ENCODE measurements at places on chromosomes 11 and 22. TPM values are rescaled to one million over a fixed set of nuclear protein-coding genes. Genes with fewer than 3 reads are reported as not detected.

GRCh38 chr11:69655479-69656428 lies 14.8 kb downstream of the CCND1 start:
- no peaks in the 10 kb centered on the region for H3K27me3 ChIP-seq
- H3K27ac ChIP-seq = no peak overlapping the region
- H3K4me1 ChIP-seq = no peaks in the 10 kb centered on the region
- H3K36me3 ChIP-seq = no peaks in the 10 kb centered on the region
- H3K4me3 ChIP-seq = no peak overlapping the region

MS4A12 gene
- not detected for total RNA-seq

DNA sequence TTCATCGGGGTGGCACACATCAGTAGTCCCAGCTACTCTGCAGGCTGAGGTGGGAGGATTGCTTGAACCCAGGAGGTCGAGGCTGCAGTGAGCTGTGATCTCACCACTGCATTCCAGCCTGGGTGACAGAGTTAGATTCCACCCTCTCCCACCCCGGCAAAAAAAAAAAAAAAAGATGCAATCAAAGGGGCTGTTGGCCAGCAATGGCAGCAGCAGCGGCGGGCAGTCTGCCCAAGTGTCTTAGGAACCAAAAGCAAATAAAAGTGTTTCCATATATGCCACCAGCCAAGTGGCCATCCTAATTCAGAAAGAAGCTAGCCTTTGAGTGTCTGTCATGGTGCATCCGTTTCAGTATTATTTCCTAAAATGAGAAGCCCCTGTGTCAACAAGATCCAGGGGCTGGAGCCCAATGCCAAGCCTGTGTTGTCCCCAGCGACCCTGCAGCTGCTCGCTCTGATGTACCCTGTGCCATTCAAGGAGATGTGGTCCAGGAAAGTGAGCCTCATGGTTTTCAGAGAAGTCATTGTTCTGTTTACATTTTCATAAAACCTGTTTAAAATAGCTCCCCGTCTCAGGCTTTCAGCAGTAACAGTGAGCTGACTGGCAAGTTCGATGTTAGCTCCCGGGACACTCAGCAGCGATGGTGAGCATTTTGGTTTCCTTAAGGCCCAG lies 12.5 kb downstream of the CDPF1 start:
- no peaks in the 10 kb centered on the region for H3K27me3 ChIP-seq
- H3K27ac ChIP-seq = no peak overlapping the region
- no peak overlapping the region for H3K4me3 ChIP-seq

DNA sequence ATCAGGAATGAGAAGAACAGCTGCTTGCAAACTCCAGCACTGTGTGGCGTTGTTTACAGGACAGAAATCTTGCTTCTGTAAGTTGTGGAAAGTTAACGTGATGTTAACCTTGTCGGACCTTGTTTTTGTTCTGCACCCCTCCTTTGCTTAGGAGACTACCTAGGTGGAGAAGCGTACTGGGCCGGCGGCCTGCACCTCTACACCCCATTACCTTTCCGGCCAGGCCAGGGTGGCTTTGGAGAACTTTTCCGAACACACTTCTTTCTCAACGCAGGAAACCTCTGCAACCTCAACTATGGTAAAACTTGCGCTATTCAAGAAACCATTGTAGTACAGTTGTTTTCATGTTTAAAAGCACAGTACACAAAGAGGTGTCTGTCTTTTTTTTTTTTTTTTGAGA lies 33.7 kb downstream of the SAMM50 start:
- no peak overlapping the region for H3K27ac ChIP-seq
- no peak overlapping the region for H3K4me3 ChIP-seq
- peaks cover 8% of the 10 kb centered on the region for H3K36me3 ChIP-seq
- DNase-seq = no peak
- no peaks in the 10 kb centered on the region for H3K27me3 ChIP-seq

NAALADL1 gene
- 31.6 TPM for total RNA-seq

- no peaks in the 10 kb centered on the region for H3K36me3 ChIP-seq
- H3K4me1 ChIP-seq = no peaks in the 10 kb centered on the region
- no peak for DNase-seq
- no peak overlapping the region for H3K27ac ChIP-seq
- no peak overlapping the region for H3K4me3 ChIP-seq
Measured at GRCh38 chr22:26417406-26417805, 11.7 kb upstream of the ASPHD2 start.

- H3K4me3 ChIP-seq = peak overlapping the region; percentile 80
- H3K27ac ChIP-seq = peak overlapping the region; percentile 80
- peak; percentile 48 for DNase-seq
- no peaks in the 10 kb centered on the region for H3K36me3 ChIP-seq
- peaks cover 70% of the 10 kb centered on the region for H3K4me1 ChIP-seq
- no peaks in the 10 kb centered on the region for H3K27me3 ChIP-seq
Measured at GRCh38 chr22:30324014-30324730, 2.6 kb downstream of the TBC1D10A start.

SMC1B gene
- 3.2 TPM for total RNA-seq

SLC35E4 gene
- 6.6 TPM for total RNA-seq

- peaks cover 24% of the 10 kb centered on the region for H3K36me3 ChIP-seq
- DNase-seq = no peak
- H3K27ac ChIP-seq = peak overlapping the region; percentile 98
- peak overlapping the region; percentile 98 for H3K4me3 ChIP-seq
- no peaks in the 10 kb centered on the region for H3K27me3 ChIP-seq
Measured at GRCh38 chr11:65084598-65085375, 765 bp downstream of the ZFPL1 start.

OR51B5 gene
- total RNA-seq = not detected

GRCh38 chr11:62921201-62921572 lies at the start of gene CHRM1:
Gene CHRM1 (minus strand): TSS chr11:62921363. CDS start chr11:62911100, 10,263 bp downstream.
- DNase-seq = no peak
- H3K27ac ChIP-seq = no peak within 1 kb of the TSS
- H3K4me3 ChIP-seq = no peak within 1 kb of the TSS
- peaks cover 58% of the 10 kb centered on the region for H3K27me3 ChIP-seq
- peaks cover 34% of the 10 kb centered on the region for H3K4me1 ChIP-seq

MMP10 gene
- 1.2 TPM for total RNA-seq

TSSK2 gene
- not detected for total RNA-seq

SREBF2 gene
- total RNA-seq = 127 TPM

- H3K27me3 ChIP-seq = no peaks in the 10 kb centered on the region
- H3K27ac ChIP-seq = no peak overlapping the region
- H3K4me1 ChIP-seq = no peaks in the 10 kb centered on the region
- H3K4me3 ChIP-seq = no peak overlapping the region
Measured at GRCh38 chr11:133403900-133404299, 128.4 kb downstream of the OPCML start.

TMEM25 gene
- 18.1 TPM for total RNA-seq

GRCh38 chr11:11039208-11039965 lies 181.5 kb upstream of the ZBED5 start:
- H3K36me3 ChIP-seq = no peaks in the 10 kb centered on the region
- no peak for DNase-seq
- H3K27ac ChIP-seq = no peak overlapping the region
- no peaks in the 10 kb centered on the region for H3K27me3 ChIP-seq
- H3K4me1 ChIP-seq = no peaks in the 10 kb centered on the region
- no peak overlapping the region for H3K4me3 ChIP-seq

CAT gene
- 36.0 TPM for total RNA-seq

KIAA1671 gene
- total RNA-seq = 6.6 TPM

ABTB2 gene
- 5.6 TPM for total RNA-seq

DNA sequence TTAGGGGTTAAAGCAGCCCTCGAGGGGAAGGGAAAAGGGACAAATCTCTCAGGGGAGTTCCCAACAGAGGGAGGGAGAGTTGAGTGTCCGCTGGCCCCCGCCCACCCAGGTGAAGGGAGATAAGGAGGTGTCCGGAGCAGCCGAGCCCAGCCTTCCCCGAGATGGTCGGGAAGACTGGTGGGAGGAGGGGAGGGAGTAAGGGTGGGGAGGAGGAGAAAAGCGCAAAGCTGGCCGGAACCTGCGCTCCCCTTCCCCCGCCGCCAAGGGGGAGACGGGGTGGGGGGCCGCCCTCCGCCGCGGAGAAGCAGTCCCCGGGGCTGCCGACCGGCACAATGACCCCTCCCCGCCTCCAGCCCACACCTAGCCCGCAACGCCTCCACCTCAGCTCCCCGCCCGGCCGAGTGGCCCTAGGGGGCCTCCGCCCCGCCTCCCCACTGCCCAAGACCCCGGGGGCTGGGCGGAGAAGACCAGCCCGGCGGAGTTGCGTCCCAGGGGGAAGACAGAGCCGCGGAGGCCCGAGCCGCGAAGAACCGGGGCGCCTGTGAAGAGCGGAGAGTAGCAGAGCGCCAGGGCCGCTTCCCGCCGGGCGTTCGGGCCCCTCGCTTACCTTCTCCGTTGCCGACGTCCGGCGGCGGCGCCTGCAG lies 479 bp downstream of the RSF1 start:
- peak overlapping the region; percentile 90 for H3K27ac ChIP-seq
- H3K4me1 ChIP-seq = peaks cover 47% of the 10 kb centered on the region
- DNase-seq = peak; percentile 47
- peak overlapping the region; percentile 96 for H3K4me3 ChIP-seq
- no peaks in the 10 kb centered on the region for H3K27me3 ChIP-seq

DNA sequence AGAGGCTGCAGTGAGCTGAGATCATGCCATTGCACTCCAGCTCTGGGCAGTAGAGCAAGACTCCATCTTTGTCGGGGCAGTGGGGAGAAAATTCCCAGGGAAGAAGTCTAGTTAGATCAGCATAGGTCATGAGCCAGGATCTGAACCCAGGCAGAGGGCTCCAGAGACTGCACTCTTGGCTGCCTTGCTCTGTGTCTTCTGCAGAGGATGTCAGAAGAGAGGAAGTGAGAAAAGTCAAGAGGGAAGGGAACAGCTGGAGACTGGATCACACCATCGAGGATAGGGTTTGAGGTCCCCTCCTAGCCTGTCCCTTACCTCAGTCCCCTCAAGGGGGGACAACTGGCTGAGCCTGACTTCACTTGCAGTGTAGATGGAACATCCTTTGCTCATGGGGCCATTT lies 5.8 kb downstream of the MYOD1 start:
- no peak for DNase-seq
- no peak overlapping the region for H3K4me3 ChIP-seq
- H3K36me3 ChIP-seq = no peaks in the 10 kb centered on the region
- peaks cover 66% of the 10 kb centered on the region for H3K27me3 ChIP-seq
- H3K27ac ChIP-seq = no peak overlapping the region
- no peaks in the 10 kb centered on the region for H3K4me1 ChIP-seq

DNA sequence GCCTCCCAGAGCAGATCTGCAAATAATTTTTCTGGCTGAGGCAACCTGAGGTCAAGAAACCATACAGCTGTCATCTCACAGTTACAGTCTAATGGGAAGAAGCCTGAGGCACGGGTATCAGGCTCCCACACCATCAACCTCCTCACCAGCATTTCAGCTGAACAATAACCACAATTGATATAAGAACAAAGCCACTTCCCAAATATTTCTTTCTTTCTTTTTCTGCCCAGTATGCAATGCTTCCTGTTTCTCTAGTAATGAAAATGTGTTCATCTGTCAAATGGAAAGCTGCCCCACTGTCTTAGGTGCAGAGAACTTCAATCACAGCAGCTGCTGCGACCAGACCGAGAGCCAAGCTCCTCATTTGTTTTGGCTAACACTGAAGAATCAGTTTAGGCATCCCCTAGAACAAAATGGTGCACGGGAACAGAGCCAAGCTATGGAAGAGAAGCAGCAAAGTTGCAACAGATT lies 108.4 kb downstream of the BLID start:
- H3K4me1 ChIP-seq = no peaks in the 10 kb centered on the region
- H3K27me3 ChIP-seq = no peaks in the 10 kb centered on the region
- no peak overlapping the region for H3K4me3 ChIP-seq

- H3K36me3 ChIP-seq = peaks cover 21% of the 10 kb centered on the region
- DNase-seq = no peak
- no peak overlapping the region for H3K27ac ChIP-seq
- H3K4me1 ChIP-seq = peaks cover 4% of the 10 kb centered on the region
- H3K27me3 ChIP-seq = no peaks in the 10 kb centered on the region
- no peak overlapping the region for H3K4me3 ChIP-seq
Measured at GRCh38 chr11:35725885-35726284, 63.3 kb downstream of the TRIM44 start.

- H3K4me1 ChIP-seq = no peaks in the 10 kb centered on the region
- no peaks in the 10 kb centered on the region for H3K27me3 ChIP-seq
- no peak overlapping the region for H3K27ac ChIP-seq
Measured at GRCh38 chr11:1831338-1832210, 3.2 kb upstream of the SYT8 start.

GRCh38 chr11:14318581-14318981 lies 40.4 kb downstream of the RRAS2 start:
- H3K4me3 ChIP-seq = no peak overlapping the region
- no peaks in the 10 kb centered on the region for H3K27me3 ChIP-seq
- H3K27ac ChIP-seq = no peak overlapping the region

GRCh38 chr22:29090039-29090438 lies 17.2 kb downstream of the KREMEN1 start:
- no peak overlapping the region for H3K27ac ChIP-seq
- no peak overlapping the region for H3K4me3 ChIP-seq
- no peak for DNase-seq

DNA sequence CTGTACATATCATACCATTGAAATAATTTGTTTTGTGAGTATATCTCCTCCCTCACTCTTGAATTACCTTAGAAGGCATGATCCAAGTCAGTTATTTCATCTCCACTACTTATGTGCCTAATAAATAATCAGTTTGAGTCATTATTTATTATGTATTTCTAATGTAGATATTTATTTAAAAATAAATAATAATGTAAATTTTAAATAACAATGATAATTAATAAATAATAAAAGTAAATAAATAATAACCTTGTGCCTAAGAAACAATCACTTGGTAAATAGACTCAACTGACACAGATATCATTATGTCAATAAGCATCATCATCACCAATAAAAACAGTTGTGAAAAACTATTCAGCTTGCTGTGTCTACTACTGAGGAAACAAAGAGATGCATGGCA lies 213.8 kb downstream of the CNTN5 start:
- DNase-seq = no peak
- H3K4me3 ChIP-seq = no peak overlapping the region
- H3K4me1 ChIP-seq = no peaks in the 10 kb centered on the region
- H3K36me3 ChIP-seq = no peaks in the 10 kb centered on the region
- no peaks in the 10 kb centered on the region for H3K27me3 ChIP-seq
- H3K27ac ChIP-seq = no peak overlapping the region

DNA sequence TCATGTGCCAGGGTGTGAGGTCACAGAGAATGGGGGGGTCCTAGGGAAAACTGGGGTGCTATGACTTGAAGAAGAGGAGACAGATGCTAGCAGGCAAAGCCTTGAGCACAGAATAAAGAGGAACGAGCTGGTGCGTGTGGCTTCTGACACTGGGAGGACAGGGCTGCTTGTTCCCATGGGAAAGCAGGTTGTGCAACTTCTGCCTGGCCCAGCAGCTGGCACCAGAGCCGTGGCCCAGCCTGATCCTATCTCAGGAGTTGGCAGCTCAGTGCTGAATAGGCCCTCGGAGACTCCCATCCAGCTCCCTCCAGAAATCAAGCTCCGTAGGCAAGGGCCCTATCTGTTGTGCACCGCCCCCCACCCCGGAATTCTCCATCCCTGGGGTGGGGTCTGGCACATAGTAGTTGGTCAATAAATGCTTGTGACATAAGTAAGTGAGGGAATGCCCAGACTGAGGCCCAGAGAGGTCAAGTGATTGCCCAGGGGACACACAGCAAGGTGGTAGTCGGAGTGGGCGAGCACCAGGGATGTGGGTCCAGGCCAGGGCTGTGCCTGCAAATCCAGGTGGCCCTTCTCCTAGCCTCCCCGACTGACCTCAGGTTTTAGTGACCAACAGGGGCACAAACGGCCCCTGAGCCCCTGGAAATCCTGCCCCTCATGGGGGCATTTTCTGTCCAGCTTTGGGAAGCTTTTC lies 19.5 kb upstream of the FADD start:
- no peak overlapping the region for H3K27ac ChIP-seq
- no peak for DNase-seq
- H3K4me3 ChIP-seq = no peak overlapping the region
- no peaks in the 10 kb centered on the region for H3K4me1 ChIP-seq
- no peaks in the 10 kb centered on the region for H3K27me3 ChIP-seq

- no peak overlapping the region for H3K27ac ChIP-seq
- H3K36me3 ChIP-seq = no peaks in the 10 kb centered on the region
- no peaks in the 10 kb centered on the region for H3K27me3 ChIP-seq
Measured at GRCh38 chr11:123892031-123892430, 6.6 kb upstream of the TMEM225 start.

OR8K1 gene
- total RNA-seq = not detected

ACTN3 gene
- total RNA-seq = 0.32 TPM
